Stimulated activated CD4-positive, alpha-beta T cell treated with anti-CD3 and anti-CD28 coated beads, Interleukin-1b, Interleukin-23, amount 100 ng/mL, for 1 hour (primary cell): ENCODE measurements at places on chromosomes 5 and 9.

DNA sequence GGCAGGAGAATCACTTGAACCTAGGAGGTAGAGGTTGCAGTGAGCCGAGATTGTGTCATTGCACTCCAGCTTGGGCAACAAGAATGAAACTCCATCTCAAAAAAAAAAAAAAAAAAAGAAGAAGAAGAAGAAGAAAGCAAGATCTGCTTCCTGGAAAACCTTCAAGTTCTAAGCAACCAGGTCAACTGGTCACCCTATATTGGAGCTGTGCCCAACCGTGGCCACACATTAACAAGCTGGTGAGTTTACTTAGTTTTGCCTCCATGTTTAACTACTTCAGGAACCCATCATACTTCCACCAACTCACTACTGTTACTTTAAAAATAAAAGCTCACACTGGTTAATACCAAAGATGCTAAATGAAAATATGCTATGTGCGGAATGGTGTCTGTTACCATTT is 12.3 kb upstream of the SKP1 start:
- no peak for DNase-seq

DNA sequence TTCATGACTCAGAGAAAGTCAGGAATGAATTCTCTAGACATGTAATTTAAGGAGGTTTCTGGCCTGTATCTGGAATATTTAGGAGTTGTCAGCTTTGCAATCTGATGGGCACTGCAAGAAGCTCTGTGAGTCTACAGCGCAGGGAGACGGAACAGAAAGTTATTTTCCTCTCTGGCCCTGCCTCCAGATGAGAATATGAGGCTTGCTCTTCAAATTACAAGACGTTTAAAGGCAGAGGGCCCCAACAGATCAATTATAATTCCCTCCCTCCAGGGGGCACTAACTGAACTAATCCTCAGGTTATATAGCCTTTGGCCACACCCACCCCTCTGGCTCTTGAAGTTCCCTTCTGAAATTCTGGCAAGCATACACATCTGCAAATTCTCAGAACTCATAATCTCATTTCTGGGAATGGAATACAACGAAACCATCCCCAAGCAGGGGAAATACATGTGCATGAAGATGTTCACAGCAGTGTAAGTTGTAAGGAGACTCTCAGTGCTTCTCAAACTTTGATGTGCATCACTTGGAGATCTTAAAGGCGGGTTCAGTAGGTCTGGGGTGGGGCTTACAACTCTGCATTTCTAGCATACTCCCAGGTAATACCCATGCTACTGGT is 307.6 kb downstream of the CWC27 start:
- DNase-seq, result no peak

DNA sequence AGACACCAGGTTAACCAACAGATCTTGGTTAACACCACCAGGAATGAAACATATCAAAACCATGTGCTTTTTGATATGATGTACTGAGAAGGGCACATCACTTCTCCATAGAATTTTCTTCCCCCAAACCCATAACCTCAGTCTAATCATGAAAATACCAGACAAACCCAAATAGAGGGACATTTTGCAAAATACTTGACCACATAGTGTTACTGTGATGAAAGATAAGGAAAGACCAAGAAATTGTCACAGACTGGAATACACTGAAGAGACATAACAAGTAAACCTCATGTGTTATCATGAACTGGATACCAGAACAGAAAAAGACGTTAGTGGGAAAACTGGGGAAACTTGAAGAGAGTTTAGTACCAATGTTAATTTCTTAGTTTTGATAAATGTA is 74.9 kb upstream of the VCAN start:
- no peak for DNase-seq

DNA sequence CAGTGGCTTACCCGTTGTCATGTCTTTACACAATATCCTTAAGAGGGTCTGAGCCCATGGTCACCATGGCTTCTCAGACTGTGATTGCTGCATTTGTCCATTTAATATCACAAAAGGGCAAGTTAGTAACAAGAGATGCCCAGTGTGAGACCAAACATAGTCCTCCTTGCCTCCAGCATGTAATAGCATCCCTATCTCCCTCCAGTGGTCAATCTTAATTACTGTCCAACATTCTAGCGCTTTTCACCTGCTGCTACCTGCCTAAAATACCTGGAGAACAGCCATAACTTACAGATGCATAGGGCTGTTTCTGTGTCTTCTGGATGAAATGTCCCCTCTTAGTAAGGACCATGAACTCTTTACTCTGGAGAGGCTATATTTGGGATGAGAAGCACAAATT is 267.2 kb upstream of the DAB2 start:
- no peak for DNase-seq

GRCh38 chr5:16809395-16810207 is 126.5 kb downstream of the MYO10 start:
- no peak for DNase-seq
